ENCODE measurements at places on chromosomes 7 and 10.

DNA sequence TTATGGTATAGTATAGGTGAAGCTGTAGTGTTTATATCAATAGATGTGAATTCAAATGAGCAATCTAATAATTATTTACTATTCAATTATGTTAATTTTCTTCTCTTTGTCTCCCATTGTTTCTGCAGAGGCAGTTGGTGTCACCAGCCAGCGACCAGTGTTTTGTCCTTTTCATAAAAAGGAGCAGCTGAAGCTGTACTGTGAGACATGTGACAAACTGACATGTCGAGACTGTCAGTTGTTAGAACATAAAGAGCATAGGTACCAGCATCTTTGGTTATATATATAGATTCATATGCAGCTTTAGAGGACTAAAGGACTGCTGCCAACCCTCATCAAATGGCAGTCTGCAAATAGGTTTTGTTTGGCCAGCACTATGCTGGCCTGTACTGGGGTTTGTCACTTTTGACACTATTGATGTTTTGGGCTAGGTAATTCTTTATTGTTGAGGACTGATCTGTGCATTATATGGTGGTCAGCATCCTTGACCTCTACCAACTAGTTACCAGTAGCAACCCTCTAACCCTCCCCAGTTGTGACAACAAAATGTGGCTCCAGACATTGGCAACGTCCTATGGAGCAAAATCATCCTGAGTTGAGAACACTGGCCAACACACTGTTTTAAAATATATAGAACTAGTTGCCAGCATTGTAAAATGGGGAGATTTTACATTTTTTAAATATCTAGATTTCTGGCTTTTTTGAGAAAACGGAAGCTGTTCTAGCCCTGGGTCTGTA lies 59.2 kb downstream of the TRIM24 start:
- DNase-seq: no peak

DNA sequence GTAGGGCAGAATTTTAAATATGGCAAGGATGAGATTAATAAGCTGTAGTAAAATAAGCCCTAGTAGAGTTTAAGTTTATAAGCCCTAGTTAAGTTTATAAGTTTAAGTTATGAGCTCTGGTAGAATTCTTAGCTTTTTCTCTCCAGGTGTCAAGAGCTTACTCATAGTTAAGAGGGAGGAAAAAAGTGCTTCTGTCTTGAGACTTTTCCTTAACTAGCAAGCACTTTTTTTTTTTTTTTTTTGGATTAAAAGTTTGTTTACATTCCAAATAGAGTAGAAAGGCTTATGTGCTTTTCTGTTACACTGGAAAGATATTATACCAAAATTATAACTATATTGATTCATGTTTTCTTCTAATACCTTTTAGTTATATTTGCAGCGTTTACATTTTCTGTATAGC lies 25.5 kb upstream of the MPP7 start:
- DNase-seq: no peak

DNA sequence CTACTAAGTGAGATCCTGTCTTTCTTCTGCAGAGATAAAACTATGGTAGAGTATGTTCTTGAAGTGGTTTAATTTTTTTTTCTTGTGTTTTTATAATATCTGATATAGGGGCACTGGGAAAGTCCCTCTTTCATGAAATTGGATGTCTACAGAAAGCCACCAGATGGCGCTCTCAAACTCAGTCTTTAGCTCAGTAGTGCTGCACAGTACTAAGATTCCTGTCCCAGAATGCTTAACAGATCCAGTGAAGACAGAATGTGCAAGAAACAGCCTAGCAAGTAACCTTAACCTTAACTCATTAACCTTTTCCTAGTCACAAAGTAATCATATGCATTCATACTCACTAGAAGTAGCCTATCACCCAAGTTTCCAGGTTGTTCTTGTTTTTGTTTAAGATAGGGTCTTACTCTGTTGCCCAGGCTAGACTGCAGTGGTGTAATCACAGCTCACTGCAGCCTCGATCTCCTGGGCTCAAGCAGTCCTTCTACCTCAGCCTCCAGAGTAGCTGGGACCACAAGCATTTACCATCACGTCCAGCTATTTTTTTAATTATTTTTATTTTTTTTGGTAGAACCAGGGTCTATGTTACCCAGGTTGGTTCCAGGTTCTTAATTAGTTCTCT lies 56.7 kb downstream of the IDE start:
- peak; percentile 51 for DNase-seq

DNA sequence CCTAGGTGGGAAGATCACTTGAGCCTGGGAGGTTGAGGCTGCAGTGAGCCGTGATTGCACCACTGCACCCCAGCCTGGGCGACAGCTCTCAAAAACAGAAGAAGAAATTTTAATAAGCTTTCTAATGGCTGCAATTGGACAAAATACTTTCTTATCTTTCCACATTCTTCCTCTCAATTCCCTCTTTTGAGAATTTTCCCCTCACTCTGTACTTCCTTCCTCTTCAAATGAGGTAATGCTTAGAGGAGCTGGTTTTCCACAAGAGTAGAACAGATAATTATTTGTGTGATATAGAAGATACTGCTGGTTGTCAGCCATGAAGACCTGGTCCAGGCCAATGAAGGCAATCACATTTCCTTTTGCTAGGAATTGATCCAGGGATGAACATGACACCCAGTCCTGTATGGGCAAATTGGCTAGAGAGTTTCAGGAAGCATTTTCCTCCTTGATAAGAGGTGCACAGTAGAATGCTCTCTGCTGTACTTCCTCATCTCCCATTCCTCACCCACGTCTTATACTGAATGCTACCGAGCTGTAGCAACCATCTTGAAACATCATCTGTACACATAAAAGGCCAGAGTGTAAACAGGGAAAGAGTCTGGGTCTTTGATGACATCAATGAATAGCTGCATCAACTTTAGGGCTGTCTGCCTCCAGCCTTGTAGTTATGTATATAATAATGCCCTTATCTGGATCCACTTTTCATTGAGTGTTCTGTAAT lies 103.9 kb downstream of the CDK6 start:
- DNase-seq: no peak

GRCh38 chr7:65925040-65925439 lies 52.2 kb downstream of the VKORC1L1 start:
- DNase-seq: no peak

- DNase-seq: no peak
Measured at GRCh38 chr10:191703-192518, 56.7 kb downstream of the ZMYND11 start.

- DNase-seq: no peak
Measured at GRCh38 chr7:34096777-34097176, 191.4 kb downstream of the BMPER start.

- no peak for DNase-seq
Measured at GRCh38 chr7:106978425-106979420, 65.8 kb upstream of the PRKAR2B start.

GRCh38 chr7:134495546-134495945 lies 31.8 kb upstream of the AKR1B10 start:
- no peak for DNase-seq

GRCh38 chr7:24505968-24506367 lies 67.3 kb upstream of the PALS2 start:
- no peak for DNase-seq

GRCh38 chr10:102341038-102341688 lies 54.3 kb upstream of the NFKB2 start:
- no peak for DNase-seq

DNA sequence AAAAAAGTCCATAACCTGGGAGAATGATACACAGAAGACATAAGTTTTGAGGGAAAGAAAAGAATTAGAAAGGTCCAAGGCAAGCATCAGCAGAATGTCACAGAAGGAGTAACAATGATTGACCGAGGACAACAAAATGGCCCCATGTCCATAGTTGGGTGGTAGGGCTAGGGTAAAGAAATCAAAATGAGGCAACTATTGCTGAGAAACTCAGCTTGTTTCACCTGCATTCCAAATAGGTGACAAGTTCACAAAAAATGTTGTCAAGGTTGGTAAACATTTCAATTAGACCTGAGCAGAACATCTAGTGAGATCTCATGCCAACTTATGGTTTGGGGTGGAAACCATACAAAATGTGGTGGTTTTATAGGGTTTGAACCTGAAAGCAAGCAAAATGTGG lies 22.8 kb upstream of the DLX6 start:
- DNase-seq: no peak

Measured in activated CD8-positive, alpha-beta memory T cell treated with anti-CD3 and anti-CD28 coated beads for 4 hours (primary cell).